ENCODE measurements at places on chromosomes 5 and 9.

GRCh38 chr5:147481376-147481775 is 28.5 kb downstream of the DPYSL3 start:
- DNase-seq: peak; percentile 11

GRCh38 chr9:131442351-131442750 is 48.5 kb downstream of the PRRC2B start:
- no peak for DNase-seq

DNA sequence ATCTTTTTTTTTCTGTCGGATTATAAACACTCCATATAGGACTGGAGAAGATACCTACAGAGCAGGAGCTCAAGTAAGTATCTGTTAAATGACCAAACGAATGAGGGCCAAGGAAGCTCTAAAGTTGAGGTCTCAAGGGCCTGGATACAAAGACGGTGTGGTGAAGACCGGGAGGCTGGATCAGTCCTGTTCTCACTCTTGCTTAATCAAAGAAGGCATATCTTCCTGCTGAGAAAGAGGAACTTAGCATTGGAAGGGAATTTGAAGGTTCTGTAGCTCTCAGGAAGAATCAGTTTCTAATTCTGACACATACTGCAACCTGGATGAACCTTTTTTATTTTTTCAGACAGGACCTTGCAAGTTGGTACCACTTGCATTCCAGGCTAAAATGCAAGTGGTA is 28.3 kb upstream of the PAX5 start:
- DNase-seq: no peak

DNA sequence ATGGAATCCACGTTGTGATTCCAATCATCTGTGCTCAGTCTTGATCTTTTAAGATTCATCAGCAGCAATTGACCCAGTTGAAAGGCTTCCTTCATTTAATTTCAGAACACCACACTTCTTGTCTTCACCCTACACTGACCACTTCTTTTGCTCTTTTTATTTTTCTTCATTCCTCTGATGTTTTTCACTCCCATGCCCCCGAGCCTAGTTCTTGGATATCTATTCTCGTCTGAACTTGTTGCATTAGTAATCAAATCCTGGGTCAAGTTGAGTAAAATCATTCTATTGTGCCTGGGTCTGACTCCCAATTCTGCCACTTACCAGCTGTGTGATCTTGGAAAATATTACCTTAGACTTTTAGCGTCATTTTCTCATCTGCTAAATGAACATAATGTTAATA is 356.5 kb downstream of the CDH12 start:
- no peak for DNase-seq

GRCh38 chr5:168877132-168877892 is 298.1 kb upstream of the PANK3 start:
- DNase-seq: no peak

DNA sequence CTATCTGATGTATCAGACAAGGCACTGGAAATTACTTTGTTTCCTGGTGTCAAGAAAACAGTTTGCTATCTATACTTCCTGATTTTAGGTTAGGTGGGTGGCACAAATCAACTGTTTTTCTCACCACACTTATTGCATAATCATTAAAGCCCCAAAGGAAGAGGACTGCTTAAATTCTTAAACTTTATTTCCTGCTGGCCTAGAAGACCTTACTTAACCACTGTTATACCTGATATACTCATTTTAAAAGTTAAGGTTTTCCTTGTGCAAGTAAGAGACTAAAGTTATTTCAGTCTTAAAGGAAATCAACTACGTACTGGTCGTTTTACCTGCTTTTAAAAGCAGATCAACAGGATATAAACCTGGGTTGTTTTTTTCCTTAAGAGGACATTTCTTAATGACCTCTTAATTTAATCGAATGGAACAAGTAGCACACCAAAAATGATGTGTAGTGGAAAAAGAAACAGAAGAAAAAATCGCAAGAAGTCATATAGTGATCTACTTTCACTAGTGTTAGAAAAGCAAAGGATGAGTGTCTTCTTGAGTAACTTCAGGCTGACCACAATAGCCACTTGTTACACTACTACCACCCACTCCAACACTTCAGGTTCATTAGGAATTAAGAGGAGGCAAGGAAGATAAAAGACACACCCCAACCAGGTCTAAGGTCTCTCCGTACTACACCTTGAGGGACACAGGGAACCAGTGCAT is 974 bp downstream of the CLINT1 start:
- no peak for DNase-seq

DNA sequence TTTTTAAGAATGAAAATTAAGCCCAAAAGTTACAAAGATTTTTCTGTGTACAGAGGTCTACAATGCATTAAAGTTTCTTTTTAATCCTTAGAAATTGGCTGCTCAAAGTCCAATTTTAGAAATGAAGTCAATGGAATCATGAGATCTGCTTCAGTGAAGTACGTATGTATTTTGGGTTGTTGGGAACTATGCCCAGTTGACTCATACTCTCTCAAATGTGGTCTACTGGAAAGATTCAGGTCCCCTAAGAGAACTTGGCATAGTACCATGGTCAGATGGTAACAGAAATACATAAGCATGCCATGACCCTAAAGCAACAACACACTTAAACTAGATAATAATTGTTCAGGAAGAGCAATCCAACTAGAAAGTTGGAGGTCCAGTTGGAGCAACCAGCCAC is 23.0 kb downstream of the FBLL1 start:
- DNase-seq: no peak

GRCh38 chr9:83937861-83938455 is 16.7 kb upstream of the KIF27 start:
- DNase-seq: peak; percentile 33

GRCh38 chr9:111833941-111834340 is 39.2 kb upstream of the SHOC1 start:
- DNase-seq: no peak
